Bronchial epithelial cell (primary cell): ENCODE measurements at places on chromosomes 11 and 22.

DNA sequence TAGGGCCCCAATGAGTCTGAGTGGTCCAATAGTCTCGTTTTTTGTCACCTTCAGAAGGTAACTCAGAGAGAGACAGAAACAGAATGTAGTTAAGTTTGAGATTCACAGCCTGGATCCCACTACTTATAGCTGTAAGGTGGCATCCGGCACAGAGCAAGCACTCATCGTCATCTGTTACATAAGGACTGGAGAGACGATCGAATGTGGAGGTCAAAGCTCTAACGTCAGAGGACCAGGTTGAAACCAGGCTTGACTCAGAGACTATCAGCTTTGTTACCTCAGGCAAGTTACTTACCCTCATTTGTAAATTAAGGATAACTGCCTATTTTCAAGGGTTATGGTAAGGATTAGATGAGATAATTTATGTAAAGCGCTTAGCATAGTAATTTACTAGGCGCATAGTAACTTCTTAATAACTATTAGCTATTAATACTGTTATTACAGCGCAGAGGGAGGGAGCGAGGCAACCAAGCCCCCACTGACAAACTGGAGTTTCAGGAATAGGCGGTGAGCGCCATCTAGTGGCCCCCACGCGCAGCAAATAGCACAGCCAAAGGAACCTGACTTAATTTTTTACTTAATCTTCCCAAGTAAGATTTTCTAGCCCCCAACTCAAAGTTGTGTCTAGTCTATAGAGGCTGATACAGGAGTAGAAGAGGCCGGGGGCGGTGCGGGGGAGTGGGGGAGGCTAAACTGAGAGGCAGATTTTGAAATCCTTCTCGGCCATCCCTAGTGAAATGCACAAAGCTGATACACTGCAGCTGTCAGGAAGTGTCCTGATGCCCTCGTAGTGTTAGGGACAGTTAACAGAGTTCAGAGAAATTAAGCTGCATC is 29.0 kb upstream of the API5 start:
- peak; percentile 13 for DNase-seq

DNA sequence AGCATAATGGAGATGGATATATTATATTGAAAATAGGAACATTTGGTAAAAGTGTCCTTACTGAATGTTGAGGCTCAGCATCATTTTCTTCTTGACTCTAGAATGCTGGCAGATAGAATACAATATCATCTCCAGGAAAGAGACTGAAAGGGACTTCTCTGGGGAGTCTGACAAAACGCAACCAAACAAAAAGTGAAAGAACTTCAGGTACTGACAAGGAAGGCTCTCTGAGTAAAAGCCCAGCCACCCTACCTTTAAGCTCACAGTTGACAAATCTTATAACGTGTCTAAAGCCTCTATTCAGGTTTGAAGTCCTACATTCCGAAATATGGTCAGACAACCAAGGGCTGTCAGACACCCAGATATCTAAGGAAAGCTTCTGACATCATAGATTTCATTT is 590.8 kb downstream of the SOX6 start:
- no peak for DNase-seq

GRCh38 chr11:35357923-35358322 is 61.4 kb downstream of the SLC1A2 start:
- peak; percentile 69 for DNase-seq

DNA sequence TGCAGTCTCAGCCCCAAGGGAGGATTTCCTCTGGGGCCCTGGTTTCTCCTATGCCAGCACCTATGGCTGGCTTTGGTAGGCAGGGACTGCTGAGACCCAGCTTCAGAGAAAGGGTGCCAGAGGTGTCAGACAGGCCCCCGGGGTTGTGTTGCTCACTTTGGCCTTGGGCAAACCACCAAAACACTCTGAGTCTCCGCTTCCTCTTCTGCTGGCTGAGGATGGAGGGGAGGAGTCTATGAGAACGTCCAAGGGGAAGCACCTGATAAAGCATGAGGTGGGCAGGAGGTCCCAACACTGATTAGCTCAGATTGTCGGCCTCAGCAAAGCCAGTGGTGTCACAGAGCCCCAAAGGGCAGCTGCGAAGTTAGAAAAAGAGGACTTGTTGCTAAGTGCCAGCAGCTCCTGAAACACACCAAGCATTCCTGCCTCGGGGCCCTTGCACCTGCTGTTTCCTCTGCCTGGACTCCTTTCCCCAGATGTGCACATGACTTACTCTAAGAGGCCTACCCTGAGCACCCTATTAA is 10.5 kb downstream of the SMTNL1 start:
- DNase-seq, result no peak

- DNase-seq, result no peak
These were observed 32.8 kb downstream of the CACNA1I start for GRCh38 chr22:39603345-39603744.

DNA sequence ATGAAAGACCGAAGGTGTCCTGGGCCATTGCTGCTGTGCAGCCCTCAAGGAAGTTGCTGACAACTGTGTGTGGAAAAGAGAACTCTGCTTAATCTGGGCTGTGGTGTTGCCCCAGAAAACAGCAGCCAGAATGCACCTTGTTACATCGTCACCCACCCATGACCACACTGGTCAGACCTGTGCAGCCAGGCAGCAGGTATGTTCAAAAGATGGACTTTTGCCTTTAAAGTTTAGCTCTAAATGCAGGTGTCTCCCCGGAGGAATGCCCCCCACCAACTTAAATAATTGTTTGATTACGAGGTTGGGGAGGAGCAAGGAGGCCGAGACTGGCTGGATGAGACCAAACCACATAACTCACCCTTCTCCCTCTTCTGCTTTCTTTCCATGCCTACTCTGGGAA is 15.3 kb upstream of the POLA2 start:
- DNase-seq, result no peak

GRCh38 chr22:49674479-49675050 is 153.1 kb downstream of the BRD1 start:
- DNase-seq, result no peak

DNA sequence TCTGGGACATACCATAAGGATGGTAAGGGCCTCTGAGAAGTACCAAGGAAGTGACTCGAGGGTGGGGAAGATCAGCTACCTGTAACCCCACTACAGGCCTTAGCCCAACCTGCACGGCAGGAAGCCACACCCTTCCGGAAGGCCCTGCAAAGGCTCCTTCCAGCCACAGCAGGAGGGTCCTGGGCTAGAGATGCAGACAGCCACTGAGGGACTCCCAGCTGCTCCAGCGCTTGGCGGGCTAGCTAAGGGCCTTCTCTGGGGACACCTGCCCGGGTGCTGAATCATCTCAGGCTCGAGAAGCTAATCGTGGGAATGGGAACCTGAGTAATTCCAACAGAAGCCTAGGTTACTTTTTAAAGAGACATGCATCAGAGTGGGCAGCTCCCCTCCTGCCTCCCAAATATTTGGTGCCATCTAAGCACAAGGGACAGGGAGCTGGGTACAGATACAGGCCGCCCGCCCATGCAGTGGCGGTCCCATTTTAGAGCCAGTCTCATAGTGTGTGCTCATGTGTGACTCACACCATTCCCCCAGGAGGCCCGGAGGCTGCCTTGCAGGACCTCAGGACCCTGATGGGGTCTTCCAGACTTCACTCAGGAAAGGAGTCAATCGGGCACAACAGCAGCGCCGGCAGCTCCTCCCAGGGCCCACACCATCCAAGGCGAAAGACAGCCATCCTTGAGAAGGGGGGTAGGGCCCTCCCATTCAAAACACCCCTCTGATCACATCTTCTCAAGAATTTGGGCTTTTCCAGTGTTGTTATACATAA is 8.0 kb downstream of the MYH9 start:
- DNase-seq, result no peak

- DNase-seq, result no peak
These were observed 51.8 kb upstream of the LIN7C start for GRCh38 chr11:27558401-27558800.

GRCh38 chr11:111703576-111703975 is 62.6 kb downstream of the PPP2R1B start:
- peak; percentile 7 for DNase-seq

- DNase-seq, result no peak
These were observed 109.7 kb downstream of the DCDC1 start for GRCh38 chr11:31259797-31260196.

- no peak for DNase-seq
These were observed 73.3 kb upstream of the FAR1 start for GRCh38 chr11:13595166-13595565.

DNA sequence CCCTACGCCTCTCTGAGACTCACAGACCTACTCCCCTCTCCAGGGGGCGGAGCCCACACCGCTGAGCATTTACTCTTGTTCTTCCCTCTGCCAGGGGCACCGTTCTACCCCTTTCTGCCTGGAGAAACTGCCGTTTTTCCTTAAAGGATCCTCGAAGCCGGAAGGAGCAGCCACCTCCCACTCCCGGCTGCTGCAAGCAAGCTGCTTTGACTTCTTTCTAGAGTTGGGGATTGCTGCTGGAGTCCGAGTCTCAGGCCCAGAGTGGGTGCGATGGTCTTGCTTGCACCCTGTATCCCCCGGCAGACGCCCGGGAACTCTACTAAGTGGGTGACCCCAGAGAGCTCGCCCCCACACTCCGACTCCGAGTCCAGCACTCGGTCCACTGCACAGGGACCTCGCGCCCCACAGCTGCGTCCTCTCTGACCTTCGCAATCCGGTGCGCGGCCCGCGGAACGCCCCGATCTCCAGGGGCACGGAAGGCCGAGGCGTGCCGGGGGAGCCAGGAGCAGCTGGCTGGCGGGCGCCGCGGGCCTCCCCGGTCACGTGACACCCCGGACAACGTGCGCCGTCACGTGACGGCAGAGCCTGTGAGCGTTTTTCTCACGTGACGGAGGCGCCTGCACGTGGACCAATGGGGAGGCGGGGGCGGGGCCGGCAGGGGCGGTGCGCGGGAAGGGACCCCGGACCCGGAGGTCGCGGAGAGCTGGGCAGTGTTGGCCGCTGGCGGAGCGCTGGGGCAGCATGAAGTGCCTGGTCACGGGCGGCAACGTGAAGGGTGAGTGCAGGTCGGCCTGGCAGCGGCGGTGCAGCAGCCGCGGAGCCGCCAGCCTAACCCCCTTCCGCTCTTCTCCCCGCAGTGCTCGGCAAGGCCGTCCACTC is at the start of gene RAD9A:
Gene RAD9A (plus strand): TSS at position 683 of the 879 bp plus-strand sequence. CDS start 59 bp downstream, at position 742.
- DNase-seq, result peak; percentile 72

GRCh38 chr22:46260038-46260437 is 3.1 kb downstream of the PKDREJ start:
- DNase-seq, result no peak

DNA sequence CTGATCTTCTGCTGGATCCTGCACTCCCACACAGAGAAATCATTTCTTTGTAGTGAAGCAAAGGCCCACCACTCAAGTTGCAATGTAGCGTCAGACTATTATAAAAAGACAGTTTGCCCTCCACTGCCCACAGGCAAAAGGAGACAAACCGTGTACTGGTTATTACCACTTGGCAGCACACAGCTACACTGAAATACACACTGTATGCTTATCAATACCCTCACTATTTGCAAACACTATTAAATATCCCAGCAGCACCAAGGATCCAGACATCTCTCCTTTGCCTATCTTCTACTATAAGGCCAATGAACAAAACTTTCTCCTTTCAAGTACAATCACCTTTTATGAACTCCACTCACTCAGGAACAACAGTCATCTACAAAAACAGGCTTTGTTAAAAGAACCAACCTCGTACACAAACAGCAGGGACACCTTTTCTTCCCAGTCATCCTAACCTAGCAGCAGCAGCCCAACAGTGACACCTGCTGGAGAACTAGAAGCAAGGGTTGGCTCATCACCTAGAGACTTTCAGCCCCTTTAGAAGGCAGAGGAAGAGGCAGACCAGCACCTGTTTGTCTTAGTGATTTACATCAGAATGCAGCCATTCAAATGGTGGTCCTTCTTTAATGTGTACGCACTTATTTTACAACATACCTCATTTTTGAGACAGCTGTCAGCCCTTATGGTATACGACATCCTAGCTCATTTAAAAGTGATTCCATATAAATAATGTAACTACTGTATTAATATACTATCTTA is 56.1 kb downstream of the AMBRA1 start:
- peak; percentile 66 for DNase-seq

- DNase-seq, result no peak
These were observed 189.7 kb upstream of the BLID start for GRCh38 chr11:122305426-122306320.

- no peak for DNase-seq
These were observed 1.2 kb upstream of the YDJC start for GRCh38 chr22:21631025-21631424.

DNA sequence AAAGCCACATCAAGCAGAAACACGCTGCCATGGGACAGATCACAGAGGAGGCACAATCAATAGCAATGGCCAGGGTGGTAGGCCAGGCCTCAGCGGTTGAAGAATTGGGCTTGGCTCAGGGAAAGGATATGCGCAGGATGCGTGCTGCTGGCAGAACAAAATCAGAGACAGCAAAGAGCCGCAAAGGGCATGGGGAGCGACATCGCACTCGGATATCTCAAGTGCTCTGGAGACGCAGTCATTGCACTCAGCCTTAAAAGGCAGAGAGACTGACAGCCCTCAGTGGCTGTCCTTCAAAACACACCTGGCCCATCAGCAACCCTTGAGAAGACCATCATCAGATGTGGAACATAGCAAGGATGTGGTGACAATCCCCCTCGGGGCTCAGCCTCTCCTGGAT is 50.5 kb downstream of the CSNK2A3 start:
- no peak for DNase-seq

- DNase-seq, result no peak
These were observed 55.7 kb upstream of the EMID1 start for GRCh38 chr22:29149841-29150555.

- DNase-seq, result no peak
These were observed 79.5 kb upstream of the HMGXB4 start for GRCh38 chr22:35177811-35178210.

- no peak for DNase-seq
These were observed 101.6 kb downstream of the CSNK2A3 start for GRCh38 chr11:11251394-11251970.

GRCh38 chr11:114176321-114176720 is 116.8 kb downstream of the ZBTB16 start:
- no peak for DNase-seq

DNA sequence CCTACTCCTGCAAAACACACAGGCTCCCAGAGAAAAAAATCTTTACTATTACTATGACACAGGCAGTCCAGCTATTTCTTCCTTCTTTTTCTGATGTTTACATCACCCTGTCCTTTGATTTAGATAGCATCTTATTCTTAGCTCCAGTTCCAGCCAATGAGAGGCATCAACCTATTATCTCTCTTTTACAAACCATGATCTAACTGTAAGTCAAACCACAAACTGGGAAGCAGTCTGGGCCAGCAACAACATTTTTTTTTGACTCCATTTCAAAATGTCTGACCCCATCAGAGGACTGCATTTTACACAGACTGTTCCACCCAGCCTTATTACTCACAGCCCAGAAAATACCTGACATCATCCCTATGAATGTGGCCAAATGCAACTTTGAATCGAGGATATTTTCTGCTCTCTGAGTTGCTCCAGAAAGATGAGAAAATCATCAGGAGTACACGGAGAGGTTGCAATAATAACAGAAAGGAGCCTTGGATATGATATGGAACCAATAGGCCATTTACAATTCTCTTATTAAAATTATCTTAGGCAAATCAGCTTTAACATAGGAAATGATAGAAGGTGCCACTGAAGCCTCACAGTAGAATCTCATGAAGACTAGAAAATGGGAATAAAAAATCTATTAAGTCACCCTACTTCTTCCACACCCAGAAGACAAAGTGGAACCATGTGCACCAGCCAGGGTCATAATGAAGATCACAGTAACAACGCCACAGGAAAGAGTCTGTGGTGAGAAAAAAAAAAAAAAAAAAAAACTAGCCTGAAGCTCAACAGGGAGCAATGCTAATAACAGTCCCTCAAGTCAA is 21.2 kb downstream of the TBRG1 start:
- DNase-seq, result peak; percentile 54
